ENCODE measurements at places on chromosomes 13 and 19.

- DNase-seq, result no peak
These were observed 13.0 kb downstream of the NMRK2 start for GRCh38 chr19:3945838-3946237.

- no peak for DNase-seq
These were observed 240.4 kb upstream of the CSNK1A1L start for GRCh38 chr13:37345869-37346268.

GRCh38 chr13:75357576-75358289 lies 124.2 kb downstream of the TBC1D4 start:
- peak; percentile 15 for DNase-seq

- no peak for DNase-seq
These were observed 47.5 kb downstream of the COLGALT1 start for GRCh38 chr19:17602872-17603510.

DNA sequence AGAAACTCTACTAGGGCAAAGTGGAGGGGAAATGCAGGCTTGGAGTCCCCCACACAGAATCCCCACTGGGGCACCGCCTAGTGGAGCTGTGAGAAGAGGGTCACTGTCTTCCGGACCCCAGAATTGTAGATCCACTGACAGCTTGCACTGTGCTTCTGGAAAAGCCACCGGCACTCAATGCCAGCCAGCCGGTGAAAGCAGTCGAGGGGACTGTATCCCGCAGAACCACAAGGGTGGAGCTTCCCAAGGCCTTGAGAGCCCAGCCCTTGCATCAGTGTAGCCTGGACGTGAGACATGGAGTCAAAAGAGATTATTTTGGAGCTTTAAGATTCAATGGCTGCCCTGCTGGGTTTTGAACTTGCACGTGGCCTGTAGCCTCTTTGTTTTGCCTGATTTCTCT lies 47.2 kb upstream of the FAM124A start:
- DNase-seq, result no peak

DNA sequence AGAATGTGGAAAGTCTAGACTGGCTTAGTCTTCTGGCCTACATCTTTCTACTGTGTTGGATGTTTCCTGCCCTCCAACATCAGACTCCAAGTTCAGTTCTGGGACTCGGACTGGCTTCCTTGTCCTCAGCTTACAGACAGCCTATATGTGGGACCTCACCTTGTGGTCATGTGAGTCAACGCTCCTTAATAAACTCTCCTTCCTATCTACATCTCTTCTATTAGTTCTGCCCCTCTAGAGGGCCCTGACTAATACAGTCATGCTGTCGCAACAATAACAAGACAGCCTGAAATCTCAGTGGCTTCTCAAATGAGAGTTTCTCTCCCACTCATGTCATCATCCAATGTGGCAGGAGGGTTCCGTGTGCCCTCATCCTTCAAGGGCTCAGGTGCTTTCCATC lies 347.8 kb downstream of the MZT1 start:
- no peak for DNase-seq

- no peak for DNase-seq
These were observed 873.0 kb downstream of the OLFM4 start for GRCh38 chr13:53901593-53901992.

DNA sequence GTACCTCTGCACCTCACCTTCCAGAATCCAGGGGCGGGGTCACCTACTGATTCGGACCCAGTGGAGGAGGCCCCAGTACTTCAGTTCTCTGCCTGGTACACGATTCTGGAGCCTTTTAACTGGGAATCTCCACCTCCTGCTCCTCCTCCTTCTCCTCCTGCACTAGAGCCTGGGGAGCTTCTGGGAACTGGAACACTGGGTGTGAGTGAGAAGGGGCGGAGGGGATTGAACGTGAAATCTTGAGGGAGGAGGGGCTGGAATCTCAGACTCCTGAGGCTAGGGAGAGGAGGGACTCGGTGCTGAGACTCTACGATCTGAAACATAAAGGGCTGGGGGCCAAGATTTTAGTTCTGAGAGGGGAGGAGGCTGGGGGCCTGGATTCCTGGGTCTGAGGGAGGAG lies at the start of gene KLK8:
TSS of gene KLK8 (minus strand) at position 90 of the 400 bp plus-strand sequence. CDS start 437 bp downstream, outside the sequence.
- no peak for DNase-seq

DNA sequence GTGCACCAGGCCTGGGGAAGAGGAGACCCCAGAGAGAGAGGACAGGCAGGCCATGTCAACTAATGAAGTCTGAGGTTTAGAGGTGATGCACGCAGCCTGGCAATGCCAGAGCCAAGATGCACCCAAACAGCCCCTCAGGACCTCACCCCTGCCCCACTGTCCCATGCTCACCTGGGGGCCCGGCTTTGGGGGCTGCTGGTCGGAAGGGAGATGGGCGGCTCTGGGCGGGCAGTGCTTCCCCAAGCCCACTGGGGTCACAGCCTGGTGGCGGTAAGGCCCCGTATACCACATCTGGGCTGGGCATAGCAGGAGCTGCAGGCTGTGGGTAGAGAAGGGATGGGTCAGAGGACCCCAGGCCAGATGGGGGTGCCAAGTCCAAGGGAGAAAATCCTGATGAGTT lies 8.6 kb upstream of the TMEM161A start:
- no peak for DNase-seq

- DNase-seq, result peak; percentile 57
These were observed 10.5 kb upstream of the B3GNT3 start for GRCh38 chr19:17784201-17785008.

DNA sequence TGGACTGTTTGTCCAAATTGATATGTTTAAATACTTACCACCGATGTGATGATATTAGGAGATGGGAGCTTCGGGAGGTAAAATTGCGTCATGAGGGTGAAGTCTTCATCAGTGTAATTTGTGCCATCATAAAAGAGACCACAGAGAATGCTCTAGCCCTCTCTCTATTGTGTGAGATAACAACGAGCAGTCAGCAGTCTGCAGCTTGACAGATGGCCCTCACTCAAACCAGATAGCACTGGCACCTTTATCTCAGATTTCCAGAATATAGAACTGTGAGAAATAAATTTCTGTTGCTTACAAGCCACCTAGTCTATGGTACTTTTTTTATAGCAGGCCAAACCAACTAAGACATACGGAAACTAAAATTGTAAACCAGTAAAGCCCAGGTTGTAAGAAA lies 1718.9 kb upstream of the MIR17HG start:
- no peak for DNase-seq

GRCh38 chr13:111521030-111521429 lies 200.6 kb downstream of the TEX29 start:
- DNase-seq, result no peak

DNA sequence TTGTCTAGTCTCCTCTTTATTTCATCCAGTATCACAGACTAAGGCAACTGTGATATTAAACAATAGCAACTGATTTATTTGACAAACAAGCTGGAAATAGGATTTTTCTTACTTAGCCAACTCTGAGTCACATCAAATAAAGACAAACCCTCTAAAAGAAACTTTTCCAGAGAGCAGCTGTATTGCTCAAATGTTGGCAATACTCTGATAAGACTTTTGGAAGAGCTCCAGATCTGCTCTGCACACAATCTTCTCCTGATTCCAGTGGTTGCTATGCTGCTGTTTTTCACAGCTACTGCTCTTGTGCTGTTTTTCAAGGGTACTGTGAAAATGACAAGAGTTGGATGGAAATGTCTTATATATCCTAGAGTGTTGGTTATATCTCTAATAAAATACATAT lies 1479.2 kb downstream of the SLITRK5 start:
- no peak for DNase-seq

DNA sequence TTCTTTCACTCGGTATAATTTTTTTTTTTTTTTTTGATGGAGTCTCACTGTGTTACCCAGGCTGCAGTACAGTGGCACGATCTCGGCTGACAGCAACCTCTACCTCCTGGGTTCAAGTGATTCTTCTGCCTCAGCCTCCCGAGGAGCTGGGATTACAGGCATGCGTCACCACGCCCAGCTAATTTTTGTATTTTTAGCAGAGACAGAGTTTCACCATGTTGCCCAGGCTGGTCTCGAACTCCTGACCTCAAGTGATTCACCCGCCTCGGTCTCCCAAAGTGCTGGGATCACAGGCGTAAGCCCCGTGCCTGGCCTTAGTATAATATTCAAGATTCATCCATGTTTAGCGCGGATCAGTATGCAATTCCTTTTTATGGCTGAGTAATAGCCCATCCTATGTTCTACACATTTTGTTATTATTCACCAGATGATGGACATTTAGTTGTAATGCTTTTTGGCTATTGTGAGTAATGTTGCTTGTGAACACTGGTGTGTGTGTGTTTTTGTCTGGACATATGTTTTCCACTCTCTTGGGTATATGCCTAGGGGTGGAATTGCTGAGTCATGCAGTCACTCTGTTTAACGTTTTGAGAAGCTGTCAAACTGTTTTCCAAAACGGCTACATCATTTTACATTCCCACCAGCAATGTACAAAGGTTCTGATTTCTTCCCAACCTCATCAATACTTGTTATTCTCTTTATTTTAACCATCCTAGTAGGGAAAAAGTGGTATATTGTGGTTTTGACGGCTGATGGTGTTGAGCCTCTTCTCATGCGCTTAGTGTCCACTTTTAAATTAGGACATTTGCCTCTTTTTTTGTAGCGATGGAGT lies 22.9 kb downstream of the PLEKHF1 start:
- DNase-seq, result no peak

DNA sequence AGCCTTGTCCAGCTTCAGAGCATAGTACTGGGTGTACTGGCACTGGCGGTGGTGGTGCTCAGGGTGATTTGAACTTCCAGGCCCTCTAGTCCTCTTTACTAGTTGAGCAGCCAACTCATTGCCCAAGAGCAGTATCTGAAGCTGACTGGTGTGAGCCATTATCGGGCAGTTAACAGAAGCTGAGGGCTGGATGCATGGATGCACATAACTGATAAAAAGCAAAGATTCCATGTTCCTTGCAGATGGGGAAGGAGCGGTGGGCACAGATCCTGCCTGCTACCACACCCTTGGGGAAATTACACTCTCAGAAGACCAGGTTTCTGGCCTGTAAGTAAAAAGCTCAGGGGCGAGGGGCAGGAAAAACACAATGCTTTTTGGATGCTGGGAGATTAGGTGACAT lies 499.4 kb upstream of the ARGLU1 start:
- DNase-seq, result no peak

- DNase-seq, result no peak
These were observed 172.6 kb downstream of the SLITRK6 start for GRCh38 chr13:85626603-85627002.

DNA sequence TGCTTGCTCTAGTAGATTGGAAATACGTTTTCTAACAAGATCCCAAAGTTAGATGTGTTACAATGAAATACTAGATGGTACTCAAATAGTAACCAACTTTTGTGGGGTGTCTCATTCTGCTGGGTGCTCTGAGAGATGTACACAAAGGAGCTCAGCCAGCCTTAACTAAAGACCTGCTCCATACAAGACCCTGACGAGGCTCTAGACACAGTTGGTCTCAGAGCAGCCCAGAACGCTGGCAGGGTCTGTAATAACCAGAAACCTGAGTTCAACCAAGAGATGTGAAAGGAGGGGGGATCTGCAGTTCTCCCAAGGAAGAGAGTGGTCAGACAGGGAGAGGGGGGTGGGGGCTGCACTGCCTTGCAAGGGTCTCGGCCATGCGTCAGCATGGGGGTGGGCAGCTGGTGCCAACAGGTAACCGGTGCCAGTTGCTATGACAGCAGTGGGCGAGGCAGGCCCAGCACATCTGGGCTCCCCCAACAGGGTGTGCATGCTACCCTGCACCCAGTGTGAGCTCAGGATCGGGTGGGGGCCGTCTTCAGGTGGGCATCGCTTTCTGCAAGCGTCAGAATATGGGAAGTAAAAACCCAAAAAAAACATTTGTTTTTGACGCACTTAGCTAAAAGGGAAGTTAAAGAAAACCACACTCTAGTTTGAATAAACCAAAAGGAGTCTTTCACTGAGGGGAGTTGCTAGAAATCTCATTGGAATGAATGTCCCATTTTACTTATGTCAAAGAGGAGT lies 68.0 kb upstream of the GPR183 start:
- no peak for DNase-seq

DNA sequence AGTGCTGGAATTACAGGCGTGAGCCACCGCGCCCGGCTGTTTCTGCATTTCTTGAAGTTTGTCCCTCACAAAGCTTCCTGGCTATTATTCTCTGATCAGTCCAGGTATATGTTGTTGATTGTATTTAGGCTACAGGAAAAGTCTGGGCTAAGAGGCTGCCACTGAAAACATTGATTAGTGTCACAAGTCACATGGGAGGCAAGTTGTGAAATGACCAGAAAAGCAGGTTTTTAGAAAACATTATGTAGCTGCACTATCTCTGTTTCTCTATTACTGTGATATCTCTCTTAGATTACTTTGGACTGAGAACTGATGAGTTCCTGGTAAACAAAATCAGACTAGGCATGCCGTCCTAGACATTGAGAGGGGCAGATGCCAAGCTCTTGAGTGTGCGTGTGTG lies 16.0 kb upstream of the ZDHHC20 start:
- no peak for DNase-seq

DNA sequence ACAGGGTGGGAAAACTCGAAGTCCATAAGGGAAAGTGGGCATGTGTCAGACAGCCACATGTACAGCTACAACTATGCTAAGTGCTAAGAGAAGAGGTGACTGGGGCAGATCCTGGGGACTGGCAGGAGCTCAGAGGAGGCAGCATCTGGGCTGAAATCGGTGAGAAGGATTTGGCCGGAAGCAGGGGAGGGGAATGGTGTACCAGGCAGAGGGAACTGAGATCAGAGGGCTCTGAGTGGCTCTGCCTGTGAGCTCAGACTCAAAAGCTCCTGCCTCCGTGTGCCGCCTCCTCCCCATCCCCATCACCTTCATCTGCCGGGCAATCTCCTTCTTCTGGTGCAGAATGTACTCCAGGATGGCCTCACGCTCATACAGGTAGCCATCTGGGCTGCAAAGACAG lies 21.8 kb downstream of the NOSIP start:
- DNase-seq, result no peak

GRCh38 chr13:32135056-32135390 lies 103.4 kb downstream of the FRY start:
- DNase-seq, result no peak

DNA sequence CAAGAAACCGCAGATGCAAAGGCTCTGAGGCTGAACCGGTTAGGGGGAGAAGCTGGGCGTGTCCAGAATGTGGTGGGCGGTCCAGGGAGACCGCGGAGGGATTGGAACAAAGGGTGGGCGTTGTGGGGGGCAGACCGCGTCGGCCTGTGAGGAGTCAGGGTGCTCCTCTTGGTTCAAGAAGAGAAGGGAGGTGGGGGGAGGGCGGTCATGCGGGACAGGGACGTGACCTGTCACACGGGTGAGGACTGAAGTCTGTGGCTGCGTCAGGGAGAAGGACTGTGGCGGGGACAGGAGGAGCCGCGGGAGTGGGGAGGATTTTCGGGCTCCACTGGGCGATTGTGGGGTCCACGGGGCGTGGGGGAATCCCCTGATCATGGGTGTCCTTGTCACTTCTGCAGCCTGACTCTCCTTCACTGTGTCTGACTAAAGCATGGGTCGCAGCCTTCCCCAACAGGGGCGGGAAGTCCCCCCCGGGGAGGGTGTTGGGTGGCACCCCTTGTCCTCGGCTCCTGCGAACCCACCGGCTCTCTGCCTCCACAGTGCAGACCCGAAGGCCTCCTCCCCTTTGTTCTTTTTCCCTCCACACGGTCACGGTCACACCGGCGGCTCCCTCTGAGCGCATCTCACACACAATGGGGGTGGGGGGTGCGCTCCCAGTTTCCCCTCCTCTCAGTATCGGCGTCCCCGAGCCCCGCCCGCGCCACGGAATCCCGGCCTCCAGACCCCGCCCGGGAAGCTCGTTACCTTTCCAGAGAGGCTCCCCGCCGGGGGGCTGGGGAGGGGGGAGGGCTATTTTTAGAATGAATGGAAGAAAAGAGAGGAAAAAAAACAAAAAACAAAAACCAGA lies 16.4 kb upstream of the KCNN1 start:
- no peak for DNase-seq

- no peak for DNase-seq
These were observed 5.3 kb downstream of the PTBP1 start for GRCh38 chr19:802498-803098.

Data from stimulated activated CD4-positive, alpha-beta T cell treated with anti-CD3 and anti-CD28 coated beads, Interleukin-15, amount 100 ng/mL, for 1 hour (primary cell).